ENCODE measurements at places on chromosomes 3 and 15. TPM values are rescaled to one million over a fixed set of nuclear protein-coding genes. Genes with fewer than 3 reads are reported as not detected.

DNA sequence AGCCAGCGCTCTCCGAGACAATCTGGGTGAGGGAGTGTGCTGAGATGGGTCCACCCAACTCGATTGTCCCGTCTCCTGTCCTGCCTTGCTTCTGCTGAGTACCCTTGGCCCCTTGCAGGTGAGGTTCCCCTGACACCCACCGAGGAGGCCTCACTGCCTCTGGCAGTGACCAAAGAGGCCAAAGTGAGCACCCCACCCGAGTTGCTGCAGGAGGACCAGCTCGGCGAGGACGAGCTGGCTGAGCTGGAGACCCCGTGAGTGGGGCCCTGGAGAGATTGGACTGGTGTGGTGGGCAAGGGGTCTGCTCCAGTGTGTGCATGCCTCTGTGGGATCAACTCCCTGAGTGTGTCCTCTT, 23.6 kb downstream of the NBEAL2 start:
- H3K27ac ChIP-seq = no peak overlapping the region
- no peak overlapping the region for H3K4me3 ChIP-seq

GRCh38 chr3:13111173-13111872, 38.1 kb upstream of the IQSEC1 start:
- no peaks in the 10 kb centered on the region for H3K36me3 ChIP-seq
- no peak for DNase-seq
- H3K27me3 ChIP-seq = no peaks in the 10 kb centered on the region
- no peak overlapping the region for H3K27ac ChIP-seq
- no peak overlapping the region for H3K4me3 ChIP-seq

DNA sequence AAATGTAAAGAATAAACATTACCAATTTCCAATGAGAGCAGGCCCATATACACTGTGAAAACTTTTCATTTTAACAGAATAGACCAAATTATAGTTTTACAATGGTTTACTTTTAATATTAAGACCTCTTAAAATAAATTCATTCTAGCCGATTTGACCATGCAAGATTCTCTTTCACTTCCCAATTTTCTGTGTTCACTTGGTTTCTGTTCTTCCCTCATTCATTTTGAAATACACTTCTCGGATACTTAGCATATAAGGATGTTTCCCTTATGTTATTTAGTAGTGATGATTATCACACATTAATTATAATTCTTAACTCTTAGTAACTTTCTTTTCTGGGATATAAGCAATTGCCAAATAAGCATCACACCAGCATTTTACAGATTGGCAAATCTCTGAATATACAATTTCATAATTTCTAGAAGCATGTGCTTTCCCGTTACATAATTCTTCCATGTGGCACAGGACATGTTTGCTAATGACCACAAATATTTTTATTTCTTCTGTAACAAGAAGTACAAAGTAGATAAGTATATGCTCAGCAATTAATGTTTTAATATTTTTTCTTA, 13.9 kb downstream of the OR5H15 start:
- no peaks in the 10 kb centered on the region for H3K27me3 ChIP-seq
- H3K27ac ChIP-seq = no peak overlapping the region
- no peak for DNase-seq
- H3K36me3 ChIP-seq = no peaks in the 10 kb centered on the region
- no peak overlapping the region for H3K4me3 ChIP-seq

The SEMA3F gene
- total RNA-seq = 78.1 TPM

GRCh38 chr3:191141728-191142127, 57.3 kb upstream of the OSTN start:
- no peaks in the 10 kb centered on the region for H3K36me3 ChIP-seq
- H3K27me3 ChIP-seq = no peaks in the 10 kb centered on the region
- no peak overlapping the region for H3K4me3 ChIP-seq
- H3K4me1 ChIP-seq = no peaks in the 10 kb centered on the region
- H3K27ac ChIP-seq = no peak overlapping the region
- no peak for DNase-seq

- no peak overlapping the region for H3K4me3 ChIP-seq
- no peaks in the 10 kb centered on the region for H3K36me3 ChIP-seq
- no peak overlapping the region for H3K27ac ChIP-seq
- no peaks in the 10 kb centered on the region for H3K27me3 ChIP-seq
- no peak for DNase-seq
- no peaks in the 10 kb centered on the region for H3K4me1 ChIP-seq
Measured at GRCh38 chr3:58659051-58659675, 7.4 kb downstream of the FAM3D start.

- no peak overlapping the region for H3K27ac ChIP-seq
- peaks cover 1% of the 10 kb centered on the region for H3K4me1 ChIP-seq
- DNase-seq = no peak
- H3K27me3 ChIP-seq = no peaks in the 10 kb centered on the region
Measured at GRCh38 chr15:78866803-78867202, 5.9 kb upstream of the MORF4L1 start.

DNA sequence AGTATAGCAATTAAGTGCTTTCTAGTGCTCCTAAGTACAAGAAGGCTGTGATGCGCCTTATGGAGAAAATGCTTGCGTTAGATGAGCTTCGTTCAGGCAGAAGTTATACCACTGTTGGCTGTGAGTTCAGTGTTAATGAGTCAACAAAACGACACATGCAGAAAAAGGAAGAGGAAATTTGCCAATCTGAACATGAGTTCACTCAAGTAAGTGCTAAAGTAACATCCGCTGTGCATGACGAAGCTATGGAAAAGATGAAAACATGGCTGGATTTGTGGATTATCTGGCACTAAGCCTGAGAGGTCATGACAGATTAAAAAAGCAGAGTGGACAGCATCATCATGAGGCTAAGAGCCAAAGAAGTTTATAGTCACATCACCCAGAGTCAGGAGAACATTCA, 36.9 kb downstream of the SH3BP5 start:
- H3K4me3 ChIP-seq = no peak overlapping the region
- H3K4me1 ChIP-seq = peaks cover 88% of the 10 kb centered on the region
- no peak for DNase-seq
- no peaks in the 10 kb centered on the region for H3K27me3 ChIP-seq
- H3K36me3 ChIP-seq = no peaks in the 10 kb centered on the region

The SLC28A1 gene
- total RNA-seq = not detected

The TMC3 gene
- 2.7 TPM for total RNA-seq

GRCh38 chr15:43881944-43882343, 55.1 kb downstream of the WDR76 start:
- no peaks in the 10 kb centered on the region for H3K36me3 ChIP-seq
- H3K4me1 ChIP-seq = no peaks in the 10 kb centered on the region
- no peak overlapping the region for H3K4me3 ChIP-seq
- H3K27ac ChIP-seq = no peak overlapping the region

The ASB14 gene
- total RNA-seq = not detected

The COX5A gene
- total RNA-seq = 123 TPM

DNA sequence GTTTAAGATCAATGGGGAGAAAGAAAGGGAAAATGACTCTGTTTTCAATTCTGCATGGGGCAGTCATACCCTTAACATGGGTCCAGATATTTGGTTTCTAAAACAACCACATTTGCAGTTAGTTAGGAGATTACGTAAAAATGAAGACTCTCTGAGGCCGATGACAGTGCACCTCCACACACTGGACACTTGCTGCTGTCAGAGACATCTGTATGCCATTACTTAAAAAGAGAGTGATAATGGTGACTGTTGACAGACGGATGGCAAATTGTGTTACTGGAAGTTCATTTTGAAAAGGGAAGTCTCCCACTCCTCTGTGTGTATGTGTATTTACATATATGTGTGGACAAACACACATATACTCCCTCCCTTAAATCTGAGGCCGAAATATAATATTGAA, 304.5 kb upstream of the SEMA6D start:
- no peak for DNase-seq
- H3K27me3 ChIP-seq = no peaks in the 10 kb centered on the region
- no peak overlapping the region for H3K27ac ChIP-seq
- H3K4me3 ChIP-seq = no peak overlapping the region

- H3K27me3 ChIP-seq = no peaks in the 10 kb centered on the region
- no peaks in the 10 kb centered on the region for H3K36me3 ChIP-seq
- H3K4me3 ChIP-seq = no peak overlapping the region
- no peaks in the 10 kb centered on the region for H3K4me1 ChIP-seq
Measured at GRCh38 chr3:173733029-173733652, 335.6 kb downstream of the NLGN1 start.

The TRIM42 gene
- not detected for total RNA-seq

DNA sequence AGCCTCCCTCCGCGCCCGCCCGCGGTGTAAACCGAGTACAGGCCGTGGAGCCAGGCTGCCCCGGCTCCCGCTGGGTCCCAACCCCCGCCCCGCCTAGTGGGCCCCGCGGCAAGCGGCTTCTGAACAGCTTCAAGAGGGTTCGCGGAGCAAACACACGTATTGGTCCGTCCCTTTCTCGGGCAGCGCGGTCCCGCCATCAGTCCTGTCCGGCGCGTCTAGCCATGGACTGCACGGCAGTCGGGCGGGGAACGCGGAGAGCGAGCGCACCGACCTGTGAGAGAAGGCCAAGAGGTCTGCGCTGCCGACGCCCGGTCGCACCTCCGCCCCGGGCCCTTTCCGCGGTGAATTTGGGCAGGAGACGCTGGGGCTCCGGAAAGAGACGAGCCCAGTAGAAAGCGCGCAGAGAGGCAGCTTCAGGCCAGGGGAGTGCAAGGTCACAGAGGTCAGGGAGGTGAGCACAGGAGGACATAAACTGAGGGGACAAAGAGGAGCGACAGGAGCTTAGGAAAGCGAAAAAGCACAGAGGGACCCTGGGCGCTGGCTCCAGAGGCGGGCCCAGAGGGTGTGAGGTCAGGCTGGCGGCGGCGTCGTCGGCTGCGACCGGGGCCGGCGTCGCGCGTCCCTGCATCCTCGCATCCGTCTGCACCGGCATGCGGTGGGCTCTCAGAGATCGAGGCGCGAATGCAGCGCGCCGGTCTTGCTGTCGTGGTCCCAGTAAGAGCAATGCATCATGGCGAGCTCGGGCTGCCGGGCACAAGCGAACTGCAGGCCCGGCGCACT, 1.8 kb downstream of the FOXL2 start:
- DNase-seq = no peak
- no peak overlapping the region for H3K27ac ChIP-seq
- peaks cover 4% of the 10 kb centered on the region for H3K27me3 ChIP-seq

- H3K27me3 ChIP-seq = no peaks in the 10 kb centered on the region
- H3K27ac ChIP-seq = no peak overlapping the region
- no peak overlapping the region for H3K4me3 ChIP-seq
Measured at GRCh38 chr3:22360970-22361369, 610.0 kb upstream of the ZNF385D start.

The SHC4 gene
- total RNA-seq = 0.25 TPM
